ENCODE measurements at places on chromosomes 16 and 17. TPM values are rescaled to one million over a fixed set of nuclear protein-coding genes. Genes with fewer than 3 reads are reported as not detected.
A peak's percentile ranks its signal among the peaks of the same experiment; 100 is the strongest.

DNA sequence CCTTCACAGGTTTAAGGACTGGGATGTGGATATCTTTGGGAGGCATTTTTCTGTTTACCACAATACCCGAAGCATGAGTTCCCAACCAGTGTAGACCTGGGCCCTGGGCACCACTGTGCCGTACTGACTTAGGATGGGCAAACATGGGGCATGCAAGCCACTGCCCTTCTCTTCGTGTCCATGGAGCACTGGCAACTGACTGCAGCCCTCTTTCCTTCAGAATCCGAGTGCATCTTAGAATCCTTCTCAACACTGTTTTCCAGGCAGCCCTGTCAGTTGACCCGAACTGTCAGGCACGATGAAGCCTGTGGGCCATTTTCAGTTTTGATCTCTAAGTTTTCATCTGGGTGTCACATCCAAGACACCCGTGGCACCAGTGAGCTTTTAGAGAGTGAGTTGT, 59.2 kb downstream of the SHISA6 start:
- DNase-seq, result no peak

DNA sequence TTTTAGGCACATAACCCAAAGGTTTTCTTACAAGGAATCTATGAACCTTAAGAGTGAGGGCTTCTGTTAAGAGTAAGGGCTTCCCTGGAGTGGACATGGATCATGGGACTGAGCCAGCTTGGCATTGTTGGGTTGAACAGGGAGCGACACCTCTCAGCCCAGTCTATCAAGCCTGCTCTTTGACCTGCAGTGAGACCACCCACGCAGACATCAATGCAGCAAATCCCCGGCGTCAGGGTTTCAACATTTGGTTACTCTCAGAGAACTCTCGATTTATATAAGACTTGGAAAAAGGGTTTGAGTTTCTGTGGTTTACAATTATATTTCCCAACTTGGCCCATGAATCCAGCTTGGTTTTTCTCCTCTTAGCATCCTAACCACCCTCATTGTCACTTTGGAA, 299.9 kb downstream of the WWOX start:
- DNase-seq, result no peak

GRCh38 chr16:89507214-89507833, 879 bp upstream of the SPG7 start:
- DNase-seq, result no peak

- no peak for DNase-seq
Measured at GRCh38 chr16:4510747-4511426, 27.7 kb downstream of the CDIP1 start.

- DNase-seq, result no peak
Measured at GRCh38 chr17:28047806-28048205, 5.3 kb downstream of the NLK start.

DNA sequence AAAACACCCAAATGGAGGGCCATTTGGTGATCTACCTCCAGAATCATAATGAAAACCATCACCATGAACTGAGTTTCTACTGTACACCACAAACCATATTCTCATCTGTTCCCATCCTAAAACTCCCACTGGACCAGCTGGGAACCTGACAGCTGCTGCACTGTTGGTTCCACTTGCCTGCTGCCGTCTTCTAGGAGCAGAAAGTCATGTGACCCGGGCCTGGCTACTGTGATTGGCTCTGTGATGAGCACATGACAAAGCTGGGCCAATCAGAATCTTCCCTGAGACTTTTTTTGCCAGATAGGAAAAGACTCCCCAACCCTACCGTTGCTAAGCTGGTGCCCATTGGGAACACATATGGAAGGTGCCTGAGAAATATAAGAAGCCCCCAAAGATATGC, 264.2 kb downstream of the MRTFB start:
- DNase-seq, result no peak

DNA sequence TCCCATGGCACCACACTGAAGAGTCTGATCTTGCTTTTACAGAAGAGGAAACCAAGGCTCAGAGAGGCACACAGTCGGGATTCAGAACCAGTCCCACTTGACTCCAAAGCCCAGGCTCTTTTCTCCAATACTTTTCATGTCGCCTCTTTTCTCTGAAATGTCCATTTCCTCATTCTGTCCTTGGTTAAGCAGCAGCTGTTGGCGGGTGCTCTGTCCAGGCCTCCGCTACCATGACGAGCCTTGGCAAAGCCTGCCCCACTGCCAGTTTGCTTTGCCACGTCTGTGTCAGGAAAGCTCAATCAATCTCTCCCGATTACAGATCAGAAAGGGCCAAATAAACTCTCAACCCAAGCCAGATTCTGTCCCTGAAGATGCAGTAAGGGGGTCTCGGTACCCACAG, 9.1 kb upstream of the CEP295NL start:
- DNase-seq, result no peak

DNA sequence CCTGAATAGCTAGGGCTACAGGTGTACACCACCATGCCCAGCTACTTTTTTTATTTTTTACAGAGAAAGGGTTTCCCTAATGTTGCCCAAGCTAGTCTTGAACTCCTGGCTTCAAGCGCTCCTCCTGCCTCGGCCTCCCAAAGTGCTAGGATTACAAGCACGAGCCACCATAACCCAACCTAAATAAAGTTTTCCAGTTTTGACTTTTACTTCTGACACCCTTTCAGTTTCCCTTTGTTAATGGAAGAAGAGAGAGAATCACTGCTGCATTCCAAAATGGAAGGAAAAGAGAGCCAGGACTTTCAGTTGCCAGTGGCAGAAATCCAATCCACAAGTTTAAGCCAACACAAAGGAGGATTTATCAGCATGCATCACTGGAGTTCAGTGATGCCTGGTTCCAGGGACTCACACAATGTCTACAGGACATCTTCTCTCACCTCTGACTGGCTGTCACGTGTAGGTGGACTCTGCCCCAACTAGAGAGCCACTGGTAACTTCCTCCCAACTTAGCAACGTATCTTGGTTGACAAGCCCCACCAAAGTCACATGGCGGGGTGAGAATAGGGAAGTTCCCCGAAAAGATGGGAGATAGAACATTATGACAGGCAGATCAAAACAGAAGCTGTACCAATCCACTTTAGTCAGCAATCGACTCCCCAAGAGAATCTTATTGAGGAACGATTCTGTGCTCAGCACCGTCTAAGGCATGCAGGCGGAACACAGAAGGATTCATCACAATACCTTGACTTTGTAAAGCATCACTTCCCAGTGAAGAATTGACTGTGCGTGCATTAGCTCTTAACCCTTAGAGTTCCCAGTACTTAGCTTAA, 46.5 kb downstream of the GAS7 start:
- DNase-seq, result peak; percentile 37

GRCh38 chr17:60148373-60148772, 1.4 kb upstream of the CA4 start:
- DNase-seq, result no peak

DNA sequence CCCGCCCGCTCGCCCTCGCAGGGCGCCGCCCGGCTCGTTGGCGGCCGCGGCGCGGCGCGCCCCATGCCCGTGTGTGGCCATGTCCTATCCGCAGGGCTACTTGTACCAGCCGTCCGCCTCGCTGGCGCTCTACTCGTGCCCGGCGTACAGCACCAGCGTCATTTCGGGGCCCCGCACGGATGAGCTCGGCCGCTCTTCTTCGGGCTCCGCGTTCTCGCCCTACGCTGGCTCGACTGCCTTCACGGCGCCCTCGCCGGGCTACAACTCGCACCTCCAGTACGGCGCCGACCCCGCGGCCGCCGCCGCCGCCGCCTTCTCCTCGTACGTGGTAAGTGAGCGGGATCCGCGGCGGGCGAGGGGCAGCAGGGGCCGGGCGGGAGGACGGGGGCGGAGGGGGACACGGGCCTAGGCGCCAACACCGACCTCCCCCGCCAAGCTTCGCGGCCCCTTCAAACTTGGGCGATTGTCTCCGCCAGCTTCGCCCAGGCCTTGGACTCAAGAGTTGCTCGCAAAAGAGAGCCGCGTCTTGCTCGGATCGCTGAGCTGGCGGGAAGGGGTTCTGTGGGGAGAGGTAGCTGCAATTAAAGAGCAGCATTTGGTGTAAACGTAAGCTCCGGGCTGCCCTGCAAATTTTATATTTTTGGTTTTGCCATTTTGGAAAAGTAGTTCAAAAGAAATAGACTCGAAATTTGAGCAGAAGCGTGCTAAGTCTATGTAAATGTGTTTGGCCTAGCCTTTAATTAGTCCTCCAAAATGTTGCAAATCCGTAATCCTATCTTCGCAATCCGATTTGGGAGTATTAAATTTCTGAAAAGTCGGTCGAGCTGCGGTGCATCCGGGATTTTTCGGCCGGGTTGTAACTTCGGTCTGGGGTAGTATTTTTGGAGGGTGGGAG, 702 bp downstream of the IRX5 start:
- DNase-seq, result no peak

DNA sequence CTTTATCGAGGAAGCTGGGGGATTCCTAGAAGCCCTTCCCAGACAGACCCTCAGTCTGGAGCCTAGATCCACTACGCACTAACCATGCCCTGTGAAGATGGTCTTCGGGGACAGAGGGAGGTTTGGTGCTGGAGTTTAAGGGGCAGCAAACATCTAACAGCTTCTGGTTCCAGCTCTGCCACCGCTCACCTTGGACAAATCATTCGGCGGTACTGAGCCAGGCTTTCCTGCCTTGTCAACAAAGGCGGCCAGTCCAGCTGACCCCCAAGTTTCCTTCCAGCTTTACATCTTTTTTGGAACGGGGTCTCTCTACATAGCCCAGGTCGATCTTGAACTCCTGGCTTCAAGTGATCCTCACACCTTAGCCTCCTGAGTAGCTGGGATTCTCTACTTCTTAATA, 369 bp upstream of the GJD3 start:
- no peak for DNase-seq

DNA sequence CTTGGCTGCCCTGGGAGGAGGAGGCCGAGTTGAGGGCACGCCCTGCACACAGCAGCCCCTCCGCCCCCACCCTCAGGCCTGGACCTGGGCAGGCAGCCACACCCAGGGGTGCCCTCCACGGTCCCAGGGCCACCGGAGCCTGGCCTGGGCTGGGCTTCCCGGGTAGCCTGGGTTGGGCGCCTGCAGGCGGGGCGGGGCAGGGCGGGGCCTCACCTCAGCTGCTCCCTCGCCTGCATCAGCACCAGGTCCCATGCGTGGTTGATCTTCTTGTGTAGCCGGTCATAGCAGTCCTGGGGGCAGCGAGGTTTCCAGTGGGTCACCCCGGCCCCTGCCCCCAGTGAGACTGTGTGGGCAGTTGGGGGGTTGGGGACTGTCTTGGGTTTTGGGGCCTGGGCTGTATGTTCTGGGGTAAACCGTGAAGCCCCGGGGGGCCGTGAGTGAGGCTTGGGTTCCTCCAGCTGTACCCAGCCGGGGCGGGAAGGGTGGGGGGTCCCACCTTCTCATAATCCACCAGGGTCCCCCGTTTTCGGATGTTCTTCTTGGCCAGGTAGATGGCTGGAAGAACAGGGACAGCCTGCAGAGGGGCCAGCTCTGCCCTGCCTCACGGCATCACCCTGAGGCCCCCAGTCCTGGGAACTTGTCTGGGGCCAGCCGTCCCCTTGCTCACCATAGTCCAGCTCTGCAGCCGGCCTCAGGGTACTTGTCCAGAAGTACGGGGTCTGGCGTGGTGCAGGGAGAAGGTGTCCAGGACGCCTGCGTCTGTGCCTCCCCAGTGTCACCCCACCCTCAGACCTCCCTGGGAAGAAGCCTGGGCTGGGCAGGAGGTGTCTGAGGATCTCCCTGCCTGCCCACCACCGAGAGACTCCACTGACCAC, 2.0 kb downstream of the RGS11 start:
- DNase-seq, result no peak

- no peak for DNase-seq
Measured at GRCh38 chr16:80664786-80665185, 124.0 kb downstream of the DYNLRB2 start.

SLC35G6 gene
- not detected for total RNA-seq

HERPUD1 gene
- 144 TPM for total RNA-seq

KRT12 gene
- not detected for total RNA-seq

NHERF2 gene
- total RNA-seq, result 121 TPM

LGALS9C gene
- total RNA-seq, result 8.8 TPM

MFAP4 gene
- 303 TPM for total RNA-seq

SSTR5 gene
- total RNA-seq, result 5.8 TPM

MSLN gene
- total RNA-seq, result 53.1 TPM

B9D1 gene
- 25.3 TPM for total RNA-seq

ITPRIPL2 gene
- 37.5 TPM for total RNA-seq
